ENCODE measurements at places on chromosomes 1 and 21.

DNA sequence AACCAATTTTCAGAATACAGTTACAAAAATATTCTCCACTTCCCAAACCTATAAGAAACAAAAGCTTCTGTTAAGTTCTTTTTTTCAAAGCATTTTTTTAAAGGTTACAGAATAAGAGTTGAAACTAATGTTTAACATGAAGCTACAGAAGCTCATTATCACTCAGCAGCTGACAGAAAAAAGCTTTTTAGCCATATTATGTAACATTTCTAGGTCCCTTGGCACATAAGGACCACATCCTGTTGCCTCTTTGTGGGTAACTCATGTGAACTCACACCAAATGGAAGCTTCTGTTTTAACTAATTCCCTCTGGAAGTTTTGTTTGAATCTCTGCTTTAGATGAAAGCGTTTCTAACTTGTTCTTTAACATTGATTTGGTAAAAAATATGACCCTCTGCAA, 242.5 kb upstream of the TMPRSS15 start:
- no peak for DNase-seq

- no peak for DNase-seq
Observed at GRCh38 chr1:2603521-2604155, 17.1 kb downstream of the PRXL2B start.

DNA sequence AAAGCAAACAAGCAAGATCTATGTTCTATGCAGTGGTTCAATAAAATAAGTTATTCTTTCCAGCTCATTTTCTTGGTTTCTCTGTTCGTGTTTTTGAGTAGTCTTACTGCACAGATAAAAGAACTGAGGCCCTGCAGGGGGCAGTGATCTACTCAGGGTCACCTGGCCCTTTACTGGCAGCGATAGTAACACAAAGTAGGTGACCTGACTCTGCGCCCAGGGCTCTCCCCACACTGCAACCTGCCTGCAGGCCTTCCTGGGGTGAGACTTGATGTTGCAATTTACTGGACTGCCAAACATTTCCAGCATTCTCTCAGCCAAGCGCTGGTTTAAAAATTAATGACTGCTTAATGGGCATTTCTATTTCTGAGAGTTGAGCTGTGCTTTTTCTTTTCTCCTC, 110.3 kb downstream of the HUNK start:
- DNase-seq: no peak

GRCh38 chr1:114715952-114716303, 643 bp downstream of the NRAS start:
- no peak for DNase-seq

DNA sequence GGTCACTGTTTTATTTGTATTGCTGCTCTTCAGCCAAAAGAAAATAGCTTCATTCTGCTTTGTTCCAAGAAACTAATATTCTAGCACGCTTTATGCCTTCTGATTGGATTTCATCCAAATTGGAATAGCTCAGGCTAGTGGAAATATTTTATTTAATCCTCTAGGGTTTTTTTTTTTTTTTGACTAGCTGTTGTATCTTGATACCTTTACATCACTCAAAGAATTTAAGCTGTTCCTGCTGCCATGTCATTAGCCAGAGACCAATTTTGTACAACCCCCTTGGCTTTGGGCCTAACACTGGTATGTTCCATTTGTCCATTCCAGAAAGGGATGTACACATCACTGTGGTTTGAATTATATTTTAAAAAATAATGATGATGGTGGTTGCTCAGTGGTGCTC, 103.0 kb downstream of the DISC1 start:
- no peak for DNase-seq

GRCh38 chr1:22292011-22292788, 149.3 kb upstream of the WNT4 start:
- DNase-seq: no peak

DNA sequence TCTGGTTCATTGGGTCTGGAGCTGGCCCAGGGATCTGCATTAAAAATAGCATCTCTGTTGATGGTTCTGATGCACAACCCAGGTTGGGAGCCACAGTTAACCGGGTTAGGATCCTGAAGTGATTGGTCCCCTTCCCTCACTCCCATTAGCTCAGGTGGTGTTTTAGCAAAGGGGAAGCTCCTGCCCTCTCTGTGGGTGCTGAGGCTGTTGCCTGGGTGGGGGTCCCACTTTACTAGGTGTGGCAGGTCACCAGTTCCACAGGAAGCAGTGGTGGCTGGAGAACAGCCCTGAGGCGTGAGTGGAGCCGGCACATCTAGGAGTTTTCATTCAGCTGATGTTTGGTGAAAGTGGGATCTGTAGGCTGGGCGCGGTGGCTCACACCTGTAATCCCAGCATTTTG, 86.5 kb downstream of the MAN1C1 start:
- DNase-seq: no peak

DNA sequence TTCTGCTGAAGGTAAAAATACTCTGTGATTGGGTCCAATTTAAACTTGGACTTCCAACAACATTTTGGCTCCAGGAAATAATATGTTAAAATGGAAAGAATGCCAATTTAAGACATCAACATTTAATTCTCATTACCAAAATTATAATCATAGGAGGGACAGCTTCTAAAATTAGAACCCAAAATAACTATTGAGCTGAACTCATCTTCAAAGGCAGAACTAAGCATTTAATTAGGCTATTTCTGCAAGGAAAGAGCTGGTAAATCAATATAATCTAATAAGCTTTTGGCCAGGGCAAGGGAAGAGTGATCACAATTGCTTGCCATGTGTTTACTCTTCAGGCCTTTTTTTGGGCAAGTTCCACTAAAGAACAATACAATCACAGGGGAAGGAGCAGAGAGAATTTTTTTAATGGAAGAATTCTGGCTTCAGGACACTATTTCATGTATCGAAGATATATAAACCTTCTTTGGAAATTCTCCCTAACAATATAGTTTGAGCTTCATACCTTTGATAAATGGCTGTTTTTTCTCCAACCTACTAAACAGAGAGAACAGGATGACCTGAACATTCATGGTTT, 133.1 kb upstream of the PTBP2 start:
- no peak for DNase-seq

Measured in IMR-90 (cell line).